ENCODE measurements at places on chromosomes 6 and 20.

- DNase-seq = no peak
Observed at GRCh38 chr20:36507746-36508145, 33.6 kb upstream of the MYL9 start.

DNA sequence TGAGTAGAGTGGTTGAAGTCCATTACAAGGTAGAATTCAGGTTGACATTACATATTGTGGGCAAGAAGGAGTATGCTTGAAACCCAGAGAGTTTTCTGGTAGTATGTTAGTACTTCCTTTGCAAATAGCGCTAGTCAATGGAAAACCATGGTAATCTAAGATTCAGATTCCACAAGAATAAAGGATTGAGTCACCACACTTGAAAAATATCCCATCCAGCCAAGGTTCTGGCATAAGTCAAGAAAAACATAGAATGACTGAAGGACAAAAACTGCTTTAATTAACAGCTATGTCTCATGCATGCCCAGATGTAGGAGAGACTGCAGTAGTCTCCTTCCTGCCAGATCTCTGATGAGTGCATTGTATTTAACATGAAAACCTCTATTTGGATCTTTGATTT lies 469.8 kb downstream of the BMP2 start:
- DNase-seq = no peak

DNA sequence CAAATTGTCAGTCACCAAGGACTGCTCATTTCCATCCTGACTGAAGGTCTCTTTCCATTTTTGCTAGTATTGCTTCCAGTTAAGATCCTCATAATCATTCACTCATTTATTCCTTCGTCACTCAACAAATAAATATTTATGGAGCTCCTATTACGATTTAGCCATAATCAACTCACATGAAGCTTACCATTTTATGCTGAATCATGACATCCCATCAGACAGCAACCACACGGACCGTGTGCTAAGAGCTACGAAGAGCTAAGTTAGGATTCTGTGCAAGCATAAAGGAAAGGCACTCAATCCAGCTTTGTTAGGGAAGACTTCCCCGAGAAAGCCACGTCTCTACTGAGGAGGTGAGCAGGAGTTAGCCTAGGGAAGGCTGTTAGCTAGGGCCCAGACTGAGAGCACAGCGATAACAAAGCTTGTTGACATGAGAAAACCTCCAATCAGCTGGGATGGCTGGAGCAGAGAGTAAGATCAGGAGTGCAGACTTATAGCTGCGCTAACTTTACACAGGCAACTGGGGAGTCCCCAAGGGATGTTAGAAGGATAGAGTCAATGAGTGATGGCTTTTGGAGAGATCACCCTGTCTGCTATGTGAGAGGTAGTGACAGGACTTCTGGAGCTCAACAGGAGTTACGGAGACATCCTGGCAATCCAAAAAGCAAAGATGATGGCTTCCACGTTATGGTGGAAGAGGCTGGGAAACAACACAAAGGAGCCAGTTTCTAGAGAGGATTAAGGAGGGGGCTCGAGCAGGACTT lies 2.6 kb upstream of the GID8 start:
- DNase-seq = no peak

- no peak for DNase-seq
Observed at GRCh38 chr6:52301326-52301725, 16.8 kb upstream of the MCM3 start.

- no peak for DNase-seq
Observed at GRCh38 chr20:57513199-57513598, 11.7 kb downstream of the CTCFL start.

DNA sequence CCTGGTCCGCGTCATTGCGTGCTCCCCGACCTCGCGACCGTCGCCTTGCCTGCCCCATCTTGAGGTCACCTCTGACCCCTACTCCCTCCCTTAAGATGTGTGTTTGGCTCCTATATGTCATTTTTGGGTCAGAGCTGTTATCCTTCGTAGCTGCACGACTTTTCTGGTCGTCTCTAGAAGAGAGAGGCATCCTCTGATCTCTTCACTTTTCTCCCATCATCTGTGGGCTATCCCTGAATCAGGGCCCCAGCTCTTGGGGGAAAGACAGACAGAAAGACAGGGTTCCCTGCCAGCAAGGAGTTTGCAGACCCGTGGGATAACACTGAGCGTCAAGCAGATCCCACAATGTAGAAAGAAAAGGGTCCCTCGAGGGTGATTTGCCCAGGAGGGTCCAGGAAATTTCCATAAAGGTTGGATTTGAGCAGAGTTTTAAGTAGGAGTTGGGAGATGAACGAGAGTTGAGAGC lies 555 bp downstream of the FAM120B start:
- no peak for DNase-seq

DNA sequence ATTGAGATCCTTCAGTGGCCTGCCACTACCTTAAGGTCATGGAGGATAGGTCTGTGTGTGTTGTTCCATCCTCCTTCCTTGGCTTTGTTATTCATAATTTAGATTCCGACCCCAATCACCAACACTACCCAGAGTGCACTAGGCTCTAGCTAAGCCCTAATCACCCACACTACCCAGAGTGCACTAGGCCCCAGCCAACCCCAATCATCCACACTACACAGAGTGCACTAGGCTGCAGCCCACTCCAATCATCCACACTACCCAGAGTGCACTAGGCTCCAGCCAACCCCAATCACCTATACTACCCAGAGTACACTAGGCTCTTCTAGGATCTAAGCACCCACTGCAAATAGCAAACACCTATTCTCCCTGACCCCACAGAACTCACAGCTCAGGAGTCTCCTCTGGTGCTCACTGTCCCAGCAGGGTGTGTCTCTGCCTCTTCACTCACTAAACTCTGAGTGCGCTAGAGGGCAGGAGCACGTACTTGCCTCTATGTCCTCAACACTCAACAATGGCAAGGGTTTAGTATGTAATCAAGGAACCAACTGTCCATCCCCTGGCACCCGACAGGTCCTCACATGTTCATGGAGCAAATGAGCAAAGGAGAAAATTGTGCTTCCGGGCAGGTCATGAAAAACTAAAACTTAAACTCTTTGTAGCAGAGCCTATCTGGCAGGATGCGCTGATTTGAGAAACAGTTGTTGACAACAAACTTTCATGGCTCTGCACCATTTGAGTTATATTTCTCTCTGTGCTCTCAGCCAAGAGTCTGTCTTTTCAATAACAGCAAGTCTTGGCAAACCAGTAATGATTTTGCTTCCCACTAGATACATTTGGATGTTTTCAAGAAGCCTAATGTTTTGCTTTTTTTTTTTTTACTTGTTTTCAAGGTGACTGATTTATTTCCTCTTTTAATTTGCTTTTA lies 54.3 kb downstream of the SLC22A23 start:
- DNase-seq = no peak

GRCh38 chr20:47133809-47134456 lies 222.6 kb downstream of the ZMYND8 start:
- no peak for DNase-seq

GRCh38 chr20:57388953-57389694 lies 2.1 kb upstream of the RBM38 start:
- DNase-seq = peak; percentile 65

GRCh38 chr20:986733-987355 lies 15.3 kb downstream of the RSPO4 start:
- DNase-seq = no peak

- DNase-seq = peak; percentile 81
Observed at GRCh38 chr6:31776989-31777666, at the start of gene VWA7. TSS of gene VWA7 (minus strand) at chr6:31777328. CDS start at chr6:31776779, 549 bp downstream.

DNA sequence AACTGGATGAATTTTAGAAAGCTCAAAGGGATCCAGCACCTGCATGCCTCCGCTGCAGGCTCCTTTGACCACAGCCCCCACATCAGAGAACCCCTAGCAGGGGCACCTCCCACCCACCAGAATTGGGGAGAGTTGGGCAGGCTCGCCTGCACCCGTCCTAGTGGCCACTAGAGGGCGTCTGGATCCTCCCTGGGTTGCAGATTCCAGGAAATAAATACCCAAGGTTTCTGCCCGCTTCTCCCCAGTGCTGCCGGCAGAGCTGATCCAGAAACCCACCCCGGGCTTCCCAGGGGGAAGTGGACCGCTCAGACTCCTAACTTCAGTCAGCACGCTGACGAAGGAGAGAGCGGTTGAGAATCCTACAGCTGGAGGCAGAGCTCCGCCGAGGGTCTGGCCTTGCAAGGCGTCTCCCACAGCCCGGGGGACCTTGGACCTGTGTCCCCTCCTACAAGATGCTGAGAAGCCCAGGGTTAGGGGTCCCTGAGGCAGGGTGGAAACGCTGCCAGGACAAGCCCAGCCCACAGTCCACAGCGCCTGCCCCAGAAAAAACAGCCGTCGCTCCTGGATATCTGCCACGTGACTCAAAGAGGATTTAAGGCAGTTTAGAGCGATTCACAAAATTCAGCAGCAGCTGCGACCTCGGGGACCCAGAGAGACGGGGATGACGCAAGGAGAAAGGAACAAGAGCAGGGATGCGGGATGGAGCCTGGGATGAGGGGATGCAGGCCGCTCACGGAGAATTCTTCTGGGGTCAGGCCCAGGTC lies 32.6 kb upstream of the PHACTR3 start:
- peak; percentile 11 for DNase-seq

DNA sequence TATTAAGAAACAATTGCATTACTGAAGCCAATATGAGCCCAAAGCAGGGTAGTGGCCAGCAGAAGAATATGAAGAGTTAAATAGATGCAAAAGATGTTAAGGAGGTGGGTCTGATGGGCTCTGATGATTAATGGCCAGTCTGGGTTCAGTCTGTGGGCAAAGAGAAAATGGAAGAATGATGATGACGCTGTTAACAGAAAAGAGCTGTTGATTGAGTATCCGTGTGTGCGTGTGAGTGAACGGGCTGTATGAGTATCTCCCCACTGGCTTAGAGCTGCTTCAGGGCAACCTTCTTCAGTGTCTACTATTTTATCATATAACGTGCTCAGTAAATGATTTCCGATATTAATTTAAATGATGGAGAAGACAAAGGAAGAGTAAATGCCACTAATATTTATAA lies 723.3 kb upstream of the MAP3K7 start:
- no peak for DNase-seq

DNA sequence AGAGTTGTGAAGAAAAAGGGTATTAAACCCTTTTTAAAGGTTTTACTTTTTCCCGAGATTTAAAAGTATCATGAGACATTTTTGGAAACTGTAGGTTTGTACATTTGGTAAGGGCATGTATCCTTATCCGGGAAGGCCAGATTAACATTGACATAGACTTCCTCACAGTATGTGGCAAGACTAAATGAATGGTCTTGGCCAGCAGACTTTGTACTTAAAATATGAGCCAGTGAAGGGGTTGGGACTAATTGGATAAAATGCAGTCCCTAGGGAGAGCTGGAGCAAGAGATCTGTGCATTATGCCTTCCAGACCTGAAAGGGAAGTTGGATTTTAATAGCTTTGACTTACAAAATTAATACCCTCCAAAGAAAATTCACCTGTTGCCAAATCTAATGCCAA lies 60.4 kb upstream of the CCN2 start:
- no peak for DNase-seq

DNA sequence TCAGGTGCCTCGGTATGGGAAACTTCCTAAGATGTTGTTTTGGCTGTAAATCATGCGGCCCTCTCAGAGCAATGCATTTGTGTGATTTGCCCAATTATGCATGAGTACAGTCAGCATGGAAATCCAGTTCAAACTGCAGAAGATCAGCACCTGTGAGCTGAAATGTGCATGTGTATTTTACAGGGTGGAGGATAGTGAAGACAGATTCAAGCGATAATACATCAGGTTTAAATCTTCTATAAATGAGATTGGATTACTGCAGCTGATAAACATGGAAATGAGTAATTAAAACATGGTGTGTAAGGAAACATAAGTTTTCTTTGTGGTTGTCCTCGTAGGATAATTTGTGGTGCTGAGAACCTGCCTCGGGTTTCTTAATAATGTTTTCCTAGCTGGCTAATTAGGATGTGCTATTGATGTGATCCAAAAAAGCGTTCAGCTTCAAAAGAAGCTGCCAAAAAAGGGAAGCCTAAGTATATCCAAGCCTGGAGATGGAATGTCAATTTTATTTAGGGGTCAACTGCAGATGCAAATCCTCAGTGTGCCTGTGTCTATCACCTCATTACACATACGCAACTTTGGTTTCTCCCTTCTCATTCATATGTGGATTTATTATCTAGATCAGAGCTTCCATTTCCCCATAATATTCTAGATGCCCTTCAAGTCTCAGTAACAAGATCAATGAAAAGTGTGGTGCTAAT lies 117.1 kb upstream of the CCDC28A start:
- DNase-seq = no peak

DNA sequence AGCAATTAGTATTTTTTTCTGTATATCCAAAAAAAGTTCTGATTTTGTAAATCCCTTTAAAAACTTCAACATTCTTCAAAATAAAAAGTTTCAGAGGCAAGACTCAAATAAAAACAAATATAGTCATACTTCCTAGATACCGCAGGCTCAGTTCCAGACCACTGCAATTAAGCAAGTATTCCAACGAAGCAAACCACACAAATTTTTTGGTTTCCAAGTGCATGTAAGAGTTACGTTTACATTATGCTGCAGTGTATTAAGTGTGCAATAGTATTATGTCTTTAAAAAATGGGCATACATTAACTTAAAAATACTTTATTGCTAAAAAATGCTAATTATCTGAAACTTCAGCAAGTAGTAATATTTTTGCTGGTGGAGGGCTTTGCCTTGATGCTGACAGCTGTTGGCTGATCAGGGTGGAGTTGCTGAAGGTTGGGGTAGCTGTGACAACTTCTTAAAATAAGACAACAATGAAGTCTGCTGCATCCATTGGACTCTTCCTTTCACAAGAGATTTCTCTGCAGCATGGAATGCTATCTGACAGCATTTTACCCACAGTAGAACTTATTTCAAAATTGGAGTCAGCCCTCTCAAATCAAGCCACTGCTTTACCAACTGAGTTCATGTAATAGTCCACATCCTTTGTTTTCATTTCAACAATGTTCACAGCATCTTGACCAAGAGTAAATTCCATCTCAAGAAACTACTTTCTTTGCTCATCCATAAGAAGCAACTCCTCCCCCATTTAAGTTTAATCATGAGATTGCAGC lies 46.0 kb downstream of the PHIP start:
- DNase-seq = no peak

DNA sequence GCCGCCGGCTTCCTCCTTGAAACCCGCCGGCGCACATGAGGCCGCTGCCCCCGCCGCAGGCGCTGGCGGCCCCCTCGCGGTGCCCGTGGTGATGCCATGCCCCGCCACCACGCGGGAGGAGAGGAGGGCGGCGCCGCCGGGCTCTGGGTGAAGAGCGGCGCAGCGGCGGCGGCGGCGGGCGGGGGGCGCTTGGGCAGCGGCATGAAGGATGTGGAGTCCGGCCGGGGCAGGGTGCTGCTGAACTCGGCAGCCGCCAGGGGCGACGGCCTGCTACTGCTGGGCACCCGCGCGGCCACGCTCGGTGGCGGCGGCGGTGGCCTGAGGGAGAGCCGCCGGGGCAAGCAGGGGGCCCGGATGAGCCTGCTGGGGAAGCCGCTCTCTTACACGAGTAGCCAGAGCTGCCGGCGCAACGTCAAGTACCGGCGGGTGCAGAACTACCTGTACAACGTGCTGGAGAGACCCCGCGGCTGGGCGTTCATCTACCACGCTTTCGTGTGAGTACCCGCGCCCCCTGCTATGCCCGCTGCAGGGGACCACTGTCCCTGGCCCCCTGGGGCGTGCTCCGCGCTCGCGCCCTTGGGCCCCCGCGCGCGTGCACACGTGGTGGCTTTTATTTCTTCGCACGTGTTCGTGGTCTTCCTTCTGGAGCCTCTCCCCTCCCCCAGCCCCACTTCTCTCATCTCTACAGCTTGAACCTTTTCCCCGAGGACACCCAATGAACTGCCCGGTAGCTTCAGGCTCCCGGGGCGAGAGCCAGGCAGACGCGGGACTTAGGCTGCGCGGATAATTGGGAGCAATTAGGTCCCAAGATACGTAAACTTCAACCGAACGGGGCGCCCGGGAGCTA lies 453 bp downstream of the KCNQ5 start:
- DNase-seq = peak; percentile 71

Measured in stimulated activated CD8-positive, alpha-beta memory T cell treated with anti-CD3 and anti-CD28 coated beads, Interleukin-7, amount 100 ng/mL, for 4 hours (primary cell).